ENCODE measurements at places on chromosomes 12 and 14. TPM values are rescaled to one million over a fixed set of nuclear protein-coding genes. Genes with fewer than 3 reads are reported as not detected.

The SERPINA10 gene
- not detected for total RNA-seq

The ITFG2 gene
- 2.2 TPM for total RNA-seq

The HRK gene
- 0.12 TPM for total RNA-seq

The NEUROD4 gene
- total RNA-seq: not detected

The DNAH10 gene
- total RNA-seq: not detected

The CLMN gene
- 6.0 TPM for total RNA-seq

The TPPP2 gene
- total RNA-seq: not detected

The RITA1 gene
- 53.0 TPM for total RNA-seq

The KCNK13 gene
- total RNA-seq: 0.95 TPM

The KLRC1 gene
- total RNA-seq: not detected

The B3GNT4 gene
- 1.4 TPM for total RNA-seq

The BHLHE41 gene
- 70.0 TPM for total RNA-seq

- peak; percentile 67 for DNase-seq
Measured at GRCh38 chr14:53542732-53543131, 389.6 kb upstream of the DDHD1 start.

- DNase-seq: no peak
Measured at GRCh38 chr12:25347716-25348592, 97.2 kb upstream of the KRAS start.

DNA sequence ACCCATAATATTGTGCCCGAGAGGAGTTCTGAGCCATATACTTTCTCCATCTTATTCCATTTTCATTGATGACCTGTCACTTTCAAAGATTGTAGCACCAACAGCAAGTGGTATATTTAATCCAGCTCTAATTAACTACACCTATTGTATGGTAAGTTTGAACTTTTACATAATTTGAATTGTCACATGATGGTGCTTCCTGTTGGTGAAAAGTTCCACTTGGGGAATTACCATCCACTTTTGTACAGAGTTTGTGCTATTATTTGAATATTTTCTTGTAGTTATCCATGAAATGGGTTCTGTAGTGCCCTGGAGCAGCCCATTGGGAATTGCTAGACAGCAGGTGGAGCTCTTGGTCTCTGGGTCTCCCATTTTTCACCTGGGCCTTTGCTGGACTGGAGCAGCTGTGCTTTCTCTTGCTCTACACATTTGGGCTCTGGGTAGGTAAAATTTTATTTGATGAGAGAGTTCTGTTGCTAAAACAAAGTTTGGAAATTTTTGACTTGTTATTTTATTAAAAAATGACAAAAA, 3.0 kb downstream of the SMCO3 start:
- DNase-seq: peak; percentile 32

DNA sequence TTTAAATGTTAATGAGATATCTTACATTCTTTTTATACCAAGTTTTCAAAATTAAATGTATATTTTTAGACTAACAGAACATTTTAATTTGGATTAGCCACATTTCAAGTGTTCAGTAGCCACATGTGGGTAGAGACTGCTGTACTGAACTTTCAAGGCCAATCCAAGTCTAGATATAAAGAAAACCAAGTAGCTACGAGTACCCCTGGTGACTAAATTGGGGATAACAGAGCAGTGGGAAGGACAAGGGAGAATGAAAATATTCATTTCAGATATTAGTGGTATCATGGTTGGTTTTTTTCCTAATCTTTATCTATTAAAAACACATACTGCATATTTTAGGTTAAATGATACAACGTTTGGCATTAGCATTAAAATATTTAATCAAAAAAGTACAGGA, 69.4 kb upstream of the RHOJ start:
- DNase-seq: no peak

GRCh38 chr12:54129028-54129903, 59.5 kb downstream of the SMUG1 start:
- no peak for DNase-seq

DNA sequence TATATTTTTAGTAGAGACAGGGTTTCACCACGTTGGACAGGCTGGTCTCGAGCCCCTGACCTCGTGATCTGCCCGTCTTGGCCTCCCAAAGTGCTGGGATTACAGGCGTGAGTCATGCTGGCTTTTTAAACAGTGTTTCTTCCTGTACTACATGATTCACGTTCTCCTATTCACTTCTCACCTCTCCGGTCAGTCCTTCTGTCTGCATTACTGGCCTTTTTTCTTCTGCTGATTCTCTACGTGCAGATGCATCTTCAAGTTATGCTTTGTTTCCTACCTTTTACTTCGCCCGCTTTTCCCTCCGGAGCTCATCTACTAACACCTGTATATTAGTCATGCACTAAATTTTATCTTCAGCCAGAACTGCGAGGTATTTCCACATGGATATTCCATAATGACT, 296.2 kb upstream of the FLRT2 start:
- DNase-seq: peak; percentile 45

DNA sequence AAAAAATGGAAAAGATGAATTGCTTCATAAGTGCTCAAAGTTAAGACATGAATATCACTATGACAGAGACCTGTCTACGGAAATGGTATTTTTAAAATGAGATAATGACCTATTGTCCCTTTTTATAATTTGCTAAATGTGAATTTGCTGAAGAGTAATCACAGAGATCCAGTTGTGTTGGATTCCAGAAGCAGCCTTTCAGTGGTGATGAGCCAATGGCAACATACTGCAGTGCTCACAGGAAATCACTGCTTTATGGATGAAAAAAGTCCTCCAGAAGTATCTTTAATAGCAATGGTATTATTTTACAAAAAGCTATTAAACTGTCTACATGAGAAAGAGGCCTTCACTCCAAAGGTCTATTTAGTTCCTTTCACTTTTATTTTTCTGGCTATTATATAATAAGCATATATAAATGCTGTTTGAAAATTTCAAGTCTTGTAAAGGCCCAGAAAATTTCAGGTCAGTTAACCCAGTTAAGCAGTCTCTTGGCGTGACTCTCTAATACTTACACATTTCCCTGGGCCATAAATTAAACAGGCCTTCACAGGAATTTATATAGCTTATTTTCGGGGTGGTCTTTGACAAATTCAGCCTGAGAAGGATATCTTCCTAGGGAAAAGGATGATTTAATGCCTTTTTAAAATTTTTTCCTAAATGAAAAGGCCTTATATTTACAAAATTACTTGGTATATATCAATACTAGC, 55.4 kb downstream of the KCNJ8 start:
- DNase-seq: no peak

GRCh38 chr14:74834692-74835392, 41.1 kb downstream of the PROX2 start:
- DNase-seq: no peak

DNA sequence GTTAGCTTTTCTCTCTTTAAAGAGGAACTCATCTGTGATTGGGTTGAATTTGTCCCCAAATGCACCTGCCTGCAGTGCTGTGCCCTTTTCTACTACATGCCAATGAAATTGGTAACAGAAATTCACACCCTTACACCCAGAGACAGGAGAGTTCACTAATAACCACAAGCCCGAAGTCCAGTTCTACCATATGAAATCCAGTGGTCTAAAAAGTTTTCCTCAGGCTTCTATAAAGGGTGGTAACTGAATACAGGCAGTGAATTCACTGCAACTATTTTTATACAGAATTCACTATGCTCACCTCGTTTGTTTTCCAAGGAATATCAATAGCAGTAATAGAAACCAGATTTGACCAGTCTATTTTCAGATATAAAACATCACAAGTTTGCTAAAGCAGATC, 31.5 kb upstream of the SOS2 start:
- DNase-seq: no peak

- no peak for DNase-seq
Measured at GRCh38 chr12:107109726-107110719, 16.7 kb upstream of the CRY1 start.

GRCh38 chr12:88549929-88550328, 30.3 kb downstream of the KITLG start:
- no peak for DNase-seq

GRCh38 chr12:44875417-44875953, 630 bp downstream of the NELL2 start:
- DNase-seq: peak; percentile 2

- no peak for DNase-seq
Measured at GRCh38 chr12:14264316-14264715, 101.2 kb upstream of the ATF7IP start.

DNA sequence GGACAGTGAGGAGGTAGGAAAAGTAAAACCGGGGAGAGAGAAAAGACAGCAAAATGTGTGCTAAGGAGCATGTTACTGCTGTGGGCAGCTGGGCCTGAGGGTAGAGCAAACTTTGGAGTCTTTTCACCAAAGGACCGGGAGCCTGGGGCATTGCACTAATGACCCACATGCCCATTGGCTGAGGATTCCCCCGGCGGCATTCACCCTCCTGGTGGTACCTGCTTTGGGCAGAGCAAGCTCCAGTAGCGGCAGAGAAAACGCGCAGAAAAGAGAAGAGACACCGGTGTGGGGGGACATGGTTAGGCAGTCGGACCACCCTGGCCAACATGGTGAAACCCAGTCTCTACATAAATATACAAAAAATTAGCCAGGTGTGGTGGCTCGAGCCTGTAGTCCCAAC, 83.4 kb upstream of the ESRRB start:
- DNase-seq: no peak

DNA sequence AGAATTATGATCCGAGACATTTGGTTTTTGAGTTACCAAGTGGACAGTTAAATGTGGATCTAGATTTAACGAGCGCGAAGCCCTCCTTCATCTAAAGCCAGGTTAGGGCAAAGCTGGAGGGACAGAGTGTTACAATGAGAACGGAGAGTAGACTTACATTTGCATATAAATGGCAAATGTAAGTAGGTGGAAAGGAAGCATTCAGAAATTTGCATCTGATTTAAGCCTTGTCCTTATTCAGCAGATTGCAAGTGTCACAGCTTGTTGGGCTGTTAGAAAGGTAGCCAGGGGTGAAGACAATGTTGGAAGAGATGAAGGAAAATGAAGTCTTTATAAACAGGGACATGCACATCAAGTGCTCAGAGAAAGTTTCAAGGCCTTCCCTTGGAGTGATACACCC, 806.2 kb downstream of the GALC start:
- no peak for DNase-seq

DNA sequence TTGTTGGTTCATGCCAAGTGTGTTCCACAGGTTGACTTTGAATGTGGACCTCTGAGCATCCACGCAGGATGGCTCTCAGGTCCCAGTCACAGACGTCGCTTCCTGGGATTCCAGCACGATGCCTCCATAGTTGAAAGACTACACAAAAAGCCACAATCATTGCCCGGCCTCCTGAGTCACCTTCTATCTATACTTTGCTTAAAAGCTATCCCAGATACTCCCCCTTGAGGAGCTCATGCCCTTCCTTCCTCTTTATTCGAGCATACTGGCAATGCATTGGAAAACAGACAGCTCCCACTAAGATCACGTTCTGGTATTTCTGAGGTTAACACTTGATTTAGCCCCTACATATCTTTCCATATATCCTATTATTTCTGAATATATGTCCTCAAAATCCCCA, 40.1 kb downstream of the ZNF664 start:
- no peak for DNase-seq

- peak; percentile 48 for DNase-seq
Measured at GRCh38 chr12:79275631-79276030, 411.1 kb downstream of the SYT1 start.

DNA sequence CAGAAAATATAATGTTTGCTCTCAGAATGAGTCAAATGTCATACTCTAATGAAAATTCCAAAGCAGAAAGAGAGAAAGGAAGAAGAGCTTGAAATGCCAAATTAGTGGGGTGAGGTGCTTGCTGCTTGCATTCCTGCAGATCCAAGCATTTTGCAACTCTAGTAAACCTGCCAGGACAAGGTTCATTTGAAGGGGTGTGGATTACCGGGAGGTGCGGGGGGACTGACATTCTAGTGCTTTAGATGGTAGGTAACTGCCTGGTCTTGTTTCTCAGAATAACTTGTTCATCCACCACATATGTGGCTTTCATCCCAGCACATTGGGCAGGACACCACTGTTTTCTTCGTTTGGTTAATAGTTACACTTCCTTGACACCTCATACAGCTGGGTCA, 144.4 kb downstream of the AKAP6 start:
- peak; percentile 47 for DNase-seq

- no peak for DNase-seq
Measured at GRCh38 chr14:34926552-34926951, 51.4 kb upstream of the BAZ1A start.

- no peak for DNase-seq
Measured at GRCh38 chr12:44874981-44875416, 1.1 kb downstream of the NELL2 start.

DNA sequence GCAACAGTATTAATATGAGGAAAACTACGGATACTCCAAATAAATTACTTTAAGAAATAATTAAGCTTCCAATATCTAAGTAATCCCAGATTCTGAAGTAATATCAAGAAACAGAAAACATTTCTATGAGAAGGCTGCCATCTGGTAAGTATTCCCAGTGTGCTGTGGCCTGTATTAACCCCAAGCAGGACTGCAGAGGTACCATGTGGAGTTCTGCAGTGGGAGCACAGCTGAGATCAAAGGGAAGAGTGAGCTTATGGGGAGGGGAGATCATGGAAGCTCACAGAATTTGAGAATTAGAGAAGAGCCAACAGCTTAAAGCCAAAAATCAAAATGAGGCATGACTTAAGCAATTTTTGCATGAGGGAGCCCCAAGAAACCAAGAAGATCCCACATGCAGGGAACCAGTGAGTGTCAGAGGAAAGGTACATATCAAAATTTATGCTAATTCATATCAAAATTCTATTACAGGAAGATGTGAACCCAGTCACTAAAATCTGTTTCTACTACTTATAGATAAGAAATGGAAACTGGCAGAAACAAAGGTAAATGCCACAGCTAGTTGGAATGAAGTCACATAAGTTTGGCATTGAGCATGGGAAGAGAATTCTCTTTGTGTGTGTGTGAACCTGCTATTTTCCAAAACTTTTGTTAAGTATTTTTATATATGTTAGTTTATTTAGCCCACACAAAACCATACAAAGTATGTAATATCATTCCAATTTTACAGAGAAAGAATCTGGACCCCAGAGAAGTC, 62.6 kb upstream of the KITLG start:
- no peak for DNase-seq

Measured in Caki2 (cell line).